Fibroblast of pulmonary artery (primary cell): ENCODE measurements at places on chromosomes 3 and 15.

DNA sequence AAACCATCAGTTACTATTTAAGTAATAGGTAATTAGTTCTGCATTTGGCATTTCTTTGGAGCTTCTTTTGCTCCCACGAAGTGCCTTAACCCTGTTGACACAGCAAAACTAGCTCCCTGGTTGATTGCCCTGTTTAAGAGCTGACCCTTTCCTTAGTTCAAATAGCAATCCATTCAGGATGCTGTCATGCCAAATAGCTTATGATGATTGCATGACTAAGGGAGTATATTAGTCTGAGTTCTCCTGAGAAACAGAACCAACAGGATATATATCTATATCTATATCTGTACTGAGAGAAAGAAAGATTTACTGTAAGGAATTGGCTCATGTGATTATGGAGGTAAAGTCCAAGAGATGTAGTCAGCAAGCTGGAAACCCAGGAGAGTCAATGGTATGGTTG is 50.3 kb upstream of the SPRED1 start:
- no peak for DNase-seq

DNA sequence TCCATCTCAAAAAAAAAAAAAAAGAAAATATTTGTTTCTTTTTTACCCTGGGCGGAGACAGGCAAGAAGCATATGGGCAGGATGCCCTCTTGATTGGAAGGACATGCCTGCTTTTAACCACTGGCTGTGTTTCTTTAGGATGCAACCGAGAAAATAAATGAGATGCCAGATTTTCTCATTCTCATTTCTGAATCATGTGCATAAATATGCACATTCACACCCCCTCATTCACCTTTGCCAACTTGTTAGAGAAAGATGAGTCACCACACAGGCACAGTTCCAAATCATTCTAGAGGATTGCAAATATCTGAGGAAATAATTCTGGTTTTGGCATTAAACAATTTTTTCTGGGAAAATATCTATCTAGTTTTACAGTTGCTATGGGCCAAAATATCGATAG is 3.3 kb downstream of the LIPH start:
- DNase-seq: peak; percentile 99

DNA sequence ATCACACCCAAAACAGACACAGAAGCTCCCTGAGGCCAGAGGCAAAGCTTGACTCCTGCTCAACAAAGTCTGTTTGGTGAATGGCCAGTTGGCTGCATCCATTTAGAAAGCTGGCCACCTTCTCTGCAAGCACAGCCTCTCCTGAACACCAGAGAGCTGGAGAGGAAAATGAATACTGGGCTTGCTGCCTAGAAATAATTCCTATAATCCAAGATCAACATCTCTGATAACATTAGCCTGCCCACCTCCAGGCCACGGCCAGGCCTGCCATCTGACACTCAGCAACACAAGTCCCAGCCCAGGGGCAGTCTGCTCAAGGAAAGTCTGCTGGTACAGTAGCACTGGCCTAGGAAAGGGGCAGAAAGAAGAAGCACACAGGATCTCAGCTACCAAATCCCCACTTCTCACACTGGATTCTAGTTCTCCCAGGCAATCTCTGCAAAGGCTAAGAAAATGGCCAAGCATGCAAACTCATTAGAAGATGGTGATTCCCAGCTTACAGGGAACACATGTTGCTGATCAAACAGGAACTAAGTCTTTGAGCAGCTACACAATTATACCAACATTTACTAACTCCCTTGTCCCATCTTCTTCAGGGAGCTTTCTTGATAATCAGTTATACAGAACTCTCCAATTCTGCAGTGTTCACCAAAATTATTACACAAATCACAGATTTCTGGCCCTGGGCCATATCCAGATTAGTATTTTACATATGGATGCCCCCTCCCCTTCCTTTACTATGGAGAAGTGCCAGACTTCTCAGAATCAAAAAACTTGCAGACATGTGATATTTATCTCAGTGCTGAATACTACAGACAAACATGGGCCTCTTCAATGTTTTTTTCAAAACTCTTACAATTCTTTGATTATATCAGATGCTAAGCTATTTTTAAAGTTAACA is 9.9 kb downstream of the TBC1D2B start:
- DNase-seq: no peak

GRCh38 chr15:33701304-33701696 is 267.0 kb upstream of the CHRM5 start:
- no peak for DNase-seq

GRCh38 chr3:195041871-195042742 is 228.9 kb downstream of the XXYLT1 start:
- no peak for DNase-seq

DNA sequence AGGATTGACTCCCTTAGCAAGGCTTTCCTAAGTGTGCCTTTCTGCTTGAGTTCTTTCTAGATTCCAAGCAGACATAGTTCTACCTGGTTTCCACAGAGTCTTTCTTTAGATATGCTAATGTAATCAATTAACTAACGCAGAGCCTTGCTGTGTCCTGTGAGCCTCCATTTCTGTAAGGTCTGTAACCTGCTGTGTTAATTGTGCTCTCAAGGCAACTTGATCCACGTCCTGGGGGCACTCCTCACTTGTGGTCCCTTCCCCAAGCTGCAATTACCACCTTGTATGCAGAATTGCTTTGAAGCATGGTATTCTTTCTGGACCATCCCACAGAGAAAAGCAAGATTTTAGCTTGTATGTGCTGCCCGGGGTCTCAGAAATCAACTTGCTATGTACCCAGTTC is 29.5 kb upstream of the THSD4 start:
- no peak for DNase-seq

DNA sequence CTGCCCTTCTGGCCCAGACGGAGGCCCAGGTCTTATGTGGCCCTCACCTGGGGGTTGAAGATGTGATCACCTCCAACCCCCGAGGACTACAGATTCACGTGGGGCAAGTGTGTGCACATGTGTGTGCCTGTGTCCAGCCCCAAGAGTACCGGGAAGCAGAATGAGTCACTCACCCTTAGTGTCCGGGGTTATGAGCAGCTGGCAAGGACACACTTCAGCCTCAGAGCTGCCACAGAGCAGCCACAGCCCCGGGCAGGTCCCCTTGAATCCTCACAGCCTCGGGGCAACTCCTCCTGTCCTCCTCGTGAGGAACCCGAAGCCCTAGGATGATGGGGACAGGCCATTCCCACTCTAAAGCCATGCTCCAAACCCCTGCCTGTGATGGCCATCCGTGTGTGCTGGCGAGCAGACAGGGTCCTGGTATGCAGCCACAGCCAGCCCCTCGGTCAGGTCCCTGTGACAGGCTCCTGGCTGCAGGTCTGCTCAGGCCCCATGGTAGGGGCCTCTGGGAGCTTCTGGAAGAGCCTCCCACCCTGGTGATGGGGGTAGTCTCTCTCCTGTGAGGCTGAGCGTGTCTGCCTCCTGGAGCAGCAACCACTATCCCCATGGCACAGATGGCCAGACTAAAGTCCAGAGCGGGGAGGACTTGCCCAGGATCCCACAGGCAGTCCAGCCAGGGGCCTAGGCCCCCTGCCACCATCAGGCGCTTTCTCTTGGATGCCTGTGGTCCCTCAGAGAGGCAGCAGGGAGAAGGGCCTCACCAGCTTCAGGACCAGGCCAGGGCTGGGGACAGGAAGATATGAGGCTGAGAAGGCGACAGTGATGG is 852 bp downstream of the STAB1 start:
- DNase-seq: peak; percentile 52

- DNase-seq: no peak
These were observed 31.0 kb upstream of the THBS1 start for GRCh38 chr15:39549912-39550311.

GRCh38 chr3:9079676-9080075 is 116.4 kb upstream of the RAD18 start:
- DNase-seq: no peak

GRCh38 chr15:79629687-79630086 is 197.6 kb downstream of the MINAR1 start:
- peak; percentile 43 for DNase-seq

GRCh38 chr3:43233062-43233461 is 53.3 kb upstream of the SNRK start:
- no peak for DNase-seq

DNA sequence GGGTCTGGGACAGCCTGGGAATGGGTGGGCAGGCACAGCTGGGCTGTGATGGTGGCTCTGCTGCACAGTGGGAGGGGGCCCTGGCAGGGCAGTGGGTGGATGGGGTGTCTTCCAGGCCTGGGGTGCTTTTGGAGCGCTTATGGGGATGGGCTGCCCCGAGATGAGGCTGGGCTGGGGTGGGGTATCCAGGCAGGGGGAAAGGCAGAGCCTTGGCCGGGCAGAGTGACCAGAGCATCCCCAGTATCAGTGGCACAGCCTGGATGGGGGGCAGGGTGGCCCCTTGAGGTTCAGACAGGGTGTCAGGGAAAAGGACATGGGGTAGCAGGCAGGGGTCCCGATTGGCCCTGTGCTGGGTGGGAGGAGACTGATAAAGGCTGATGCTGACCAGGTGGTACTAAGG is 26.6 kb downstream of the HDAC11 start:
- DNase-seq: no peak

- DNase-seq: no peak
These were observed 402.1 kb downstream of the PDCD6IP start for GRCh38 chr3:34200576-34200975.

DNA sequence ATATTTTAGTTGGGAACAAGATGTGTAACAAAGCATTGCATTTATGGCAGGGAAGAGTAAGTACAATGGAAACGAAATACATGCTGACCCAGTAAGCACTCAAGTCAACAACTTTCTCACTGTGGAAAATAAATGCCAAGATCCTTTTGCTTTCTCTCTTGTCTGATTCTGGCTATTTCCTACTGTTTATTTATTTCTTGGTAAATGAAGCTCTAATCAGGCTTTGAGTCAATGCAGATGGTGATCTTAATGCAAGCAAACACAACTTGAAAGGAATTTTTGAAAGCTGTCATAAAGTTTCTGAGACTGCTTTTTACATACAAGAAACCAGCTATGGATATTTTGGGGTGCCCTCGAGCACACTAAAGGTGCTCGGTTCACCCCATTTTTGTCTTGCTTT is 624.8 kb downstream of the MAGI1 start:
- no peak for DNase-seq

DNA sequence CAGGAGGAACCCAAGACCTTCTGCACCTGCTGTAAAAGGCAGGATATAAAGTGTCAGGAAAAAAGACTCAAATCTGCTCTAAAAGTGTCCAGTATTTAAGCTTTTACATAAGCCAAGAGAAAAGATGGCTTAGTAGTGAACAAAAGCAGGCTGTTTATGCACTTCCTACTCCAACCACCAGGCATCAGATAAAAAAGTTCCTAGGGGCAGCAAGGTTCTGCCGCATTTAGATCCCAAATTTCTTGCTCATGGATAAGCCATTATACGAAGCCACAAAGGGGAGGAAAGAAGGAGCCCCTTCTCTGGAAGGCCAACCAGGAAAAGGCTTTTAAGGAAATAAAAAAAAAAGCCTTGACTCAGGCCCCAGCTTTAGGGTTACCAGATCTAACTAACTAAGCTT is 10.6 kb upstream of the SLC9C1 start:
- DNase-seq: peak; percentile 26
